ENCODE measurements at places on chromosomes 6 and 20.
A peak's percentile ranks its signal among the peaks of the same experiment; 100 is the strongest.

DNA sequence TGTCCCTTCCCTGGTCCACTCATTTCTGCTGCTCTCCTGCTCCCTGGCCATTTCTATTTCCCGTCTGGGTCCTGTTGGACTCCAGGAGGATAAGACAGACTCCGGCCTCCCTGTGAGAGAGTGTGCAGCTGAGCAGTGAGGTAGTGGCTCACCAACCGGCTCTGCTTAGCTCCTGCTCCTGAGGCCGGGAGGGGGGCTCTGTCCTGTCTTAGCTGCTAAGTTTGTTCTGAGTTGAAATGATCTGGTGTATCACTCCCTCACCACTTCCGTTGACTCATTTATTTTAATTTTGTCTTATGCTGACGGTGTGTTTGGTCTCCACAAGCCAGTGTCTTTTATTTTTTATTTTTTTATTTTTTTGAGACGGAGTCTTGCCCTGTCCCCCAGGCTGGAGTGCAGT, 148.5 kb upstream of the PDE10A start:
- DNase-seq: no peak

DNA sequence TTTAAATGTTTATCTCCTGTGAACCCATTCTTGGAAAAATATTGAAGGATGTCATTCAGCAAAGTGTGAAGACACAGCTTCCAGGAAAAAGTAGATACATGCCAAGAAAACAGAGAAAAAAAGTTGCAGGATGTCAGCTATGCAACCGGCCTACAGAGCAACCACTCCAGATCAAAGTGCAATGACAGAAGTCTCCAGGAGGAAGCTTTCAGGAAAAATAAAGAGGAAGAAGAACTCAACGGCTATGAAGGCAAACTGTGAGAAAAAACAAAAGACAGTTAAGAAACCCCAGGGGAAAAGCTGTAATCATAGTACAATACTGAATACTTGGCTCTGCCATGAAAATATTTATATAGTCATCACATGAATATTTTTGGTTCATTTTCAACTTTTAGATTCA, 30.6 kb downstream of the REPS1 start:
- DNase-seq: no peak

GRCh38 chr6:11681770-11682169, 96.8 kb downstream of the ADTRP start:
- DNase-seq: no peak

DNA sequence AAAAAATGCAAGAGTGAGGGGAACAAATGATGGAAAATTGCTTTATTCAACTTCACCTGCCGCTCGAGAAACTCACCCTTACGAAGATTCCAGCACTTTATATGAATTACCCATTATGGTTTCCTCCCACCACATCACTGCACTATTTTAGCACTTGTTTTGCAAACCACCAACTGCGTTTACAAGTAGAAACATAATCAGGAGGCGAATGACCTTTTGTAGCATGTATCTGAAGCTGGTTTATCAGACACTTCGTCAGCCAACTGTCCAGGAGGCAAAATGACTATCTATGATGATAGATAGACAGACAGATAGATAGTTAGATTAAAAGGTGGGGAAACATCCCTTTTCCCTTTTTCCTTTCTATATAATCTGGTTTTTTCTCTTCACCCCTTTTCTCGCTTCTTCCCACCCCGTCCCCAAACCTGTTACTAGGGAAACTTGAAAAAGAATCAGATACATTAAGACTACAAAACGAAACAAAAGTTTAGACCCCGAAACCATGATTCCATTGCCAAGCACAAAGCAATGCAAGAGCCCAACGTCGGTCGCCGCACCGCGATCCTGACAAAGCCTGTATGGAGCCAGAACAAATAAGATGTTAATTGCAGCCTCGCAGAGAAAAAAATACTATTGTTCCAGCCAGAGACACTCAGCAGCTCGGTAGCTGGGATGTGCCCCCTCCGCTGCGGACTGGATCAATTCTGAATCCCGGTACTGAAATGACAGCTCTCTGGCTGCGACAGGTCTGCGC, 933 bp upstream of the ADGRB3 start:
- peak; percentile 28 for DNase-seq

DNA sequence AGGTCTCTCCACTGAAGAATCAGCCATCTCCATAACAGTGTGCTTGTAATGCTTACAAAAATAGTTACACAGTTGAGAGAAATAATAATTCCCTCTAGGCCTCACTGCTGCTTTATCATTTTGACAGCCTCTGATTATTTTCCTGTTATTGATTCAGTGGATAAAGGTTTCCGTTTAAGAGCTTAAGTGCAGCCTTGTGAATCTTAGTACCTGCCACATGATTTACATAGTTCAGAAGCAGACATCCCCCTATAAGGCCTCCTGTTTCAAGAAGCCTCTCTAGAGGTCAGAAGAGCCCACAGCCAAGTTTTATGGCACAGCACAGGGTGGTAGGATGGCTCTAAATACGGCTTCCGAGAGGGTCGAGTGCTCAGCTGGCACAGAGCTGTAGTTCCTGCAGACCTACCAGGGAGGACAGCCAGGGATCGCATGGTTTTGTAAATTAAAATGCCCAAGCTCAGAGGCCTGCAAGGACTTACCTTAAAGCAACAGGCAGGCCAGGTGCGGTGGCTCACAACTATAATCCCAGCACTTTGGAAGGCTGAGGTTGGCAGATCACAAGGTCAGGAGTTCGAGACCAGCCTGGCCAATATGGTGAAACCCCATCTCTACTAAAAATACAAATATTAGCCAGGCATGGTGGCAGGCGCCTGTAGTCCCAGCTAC, 17.6 kb upstream of the PYGB start:
- no peak for DNase-seq

- no peak for DNase-seq
Measured at GRCh38 chr6:124901084-124901483, 61.2 kb upstream of the RNF217 start.

- DNase-seq: peak; percentile 44
Measured at GRCh38 chr6:117477988-117478852, 4.3 kb upstream of the DCBLD1 start.

DNA sequence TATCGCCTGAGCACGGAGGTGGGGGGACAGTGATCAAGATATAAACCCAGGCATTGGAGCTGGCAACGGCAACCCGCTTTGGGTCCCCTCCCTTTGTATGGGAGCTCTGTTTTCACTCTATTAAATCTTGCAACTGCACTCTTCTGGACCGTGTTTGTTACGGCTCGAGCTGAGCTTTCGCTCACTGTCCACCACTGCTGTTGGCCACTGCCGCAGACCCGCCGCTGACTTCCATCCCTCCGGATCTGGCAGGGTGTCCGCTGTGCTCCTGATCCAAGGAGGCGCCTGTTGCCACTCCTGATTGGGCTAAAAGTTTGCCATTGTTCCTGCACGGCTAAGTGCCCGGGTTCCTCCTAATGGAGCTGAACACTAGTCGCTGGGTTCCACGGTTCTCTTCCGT, 48.9 kb upstream of the CD83 start:
- DNase-seq: no peak

GRCh38 chr6:33314515-33314942, 651 bp upstream of the TAPBP start:
- DNase-seq: peak; percentile 31

DNA sequence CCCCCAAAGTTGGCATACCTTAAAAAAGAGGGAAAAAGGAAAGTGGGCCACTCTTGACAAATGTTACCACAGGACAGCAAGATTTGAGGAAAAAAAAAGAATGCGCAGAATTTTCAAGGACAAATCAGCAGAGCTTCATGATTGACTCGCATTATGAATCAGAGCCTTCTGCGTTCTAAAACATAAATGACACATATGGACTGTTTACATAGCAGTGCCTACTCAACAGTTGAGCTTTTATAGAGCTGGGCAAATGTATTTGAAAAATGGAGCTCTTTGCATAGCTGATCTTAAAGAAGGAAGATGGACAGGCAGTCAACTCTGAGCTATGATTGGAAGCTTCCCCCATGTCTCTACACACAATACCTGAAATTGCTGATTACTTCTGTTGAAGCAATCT, 213.2 kb upstream of the NT5E start:
- no peak for DNase-seq

DNA sequence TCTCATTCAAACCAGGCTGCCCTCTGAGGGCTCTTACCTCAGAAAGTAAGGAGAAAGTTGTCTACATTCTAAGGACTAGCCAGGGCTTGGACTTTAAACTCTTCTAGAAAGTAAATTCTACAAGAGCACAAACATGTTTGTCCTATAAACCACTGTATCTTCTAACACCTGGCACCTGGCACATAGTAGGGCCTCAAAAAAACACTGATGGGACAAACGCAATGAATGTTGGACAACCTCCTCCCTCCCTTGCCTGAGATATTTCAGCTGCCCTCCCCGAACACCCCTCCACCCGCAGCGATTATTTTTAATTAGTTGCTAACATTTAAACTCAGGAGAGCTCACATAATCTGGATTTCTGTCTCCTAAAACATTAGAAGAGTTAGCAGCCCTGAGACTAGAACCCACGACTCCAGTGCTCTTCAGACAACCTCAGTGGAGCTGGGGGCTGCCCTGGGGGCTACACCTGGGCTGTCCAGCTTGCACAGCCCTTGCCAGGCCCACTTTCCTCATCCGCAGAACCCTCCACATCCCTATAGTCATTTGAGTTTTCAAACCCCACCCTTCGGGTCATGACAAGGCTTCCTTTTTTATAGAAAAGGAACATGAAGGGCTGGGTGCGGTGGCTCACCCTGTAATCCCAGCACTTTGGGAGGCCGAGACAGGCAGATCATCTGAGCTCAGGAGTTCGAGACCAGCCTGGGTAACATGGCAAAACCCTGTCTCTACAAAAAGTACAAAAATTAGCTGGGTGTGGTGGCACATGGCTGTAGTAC, 4.9 kb downstream of the HCK start:
- DNase-seq: no peak

DNA sequence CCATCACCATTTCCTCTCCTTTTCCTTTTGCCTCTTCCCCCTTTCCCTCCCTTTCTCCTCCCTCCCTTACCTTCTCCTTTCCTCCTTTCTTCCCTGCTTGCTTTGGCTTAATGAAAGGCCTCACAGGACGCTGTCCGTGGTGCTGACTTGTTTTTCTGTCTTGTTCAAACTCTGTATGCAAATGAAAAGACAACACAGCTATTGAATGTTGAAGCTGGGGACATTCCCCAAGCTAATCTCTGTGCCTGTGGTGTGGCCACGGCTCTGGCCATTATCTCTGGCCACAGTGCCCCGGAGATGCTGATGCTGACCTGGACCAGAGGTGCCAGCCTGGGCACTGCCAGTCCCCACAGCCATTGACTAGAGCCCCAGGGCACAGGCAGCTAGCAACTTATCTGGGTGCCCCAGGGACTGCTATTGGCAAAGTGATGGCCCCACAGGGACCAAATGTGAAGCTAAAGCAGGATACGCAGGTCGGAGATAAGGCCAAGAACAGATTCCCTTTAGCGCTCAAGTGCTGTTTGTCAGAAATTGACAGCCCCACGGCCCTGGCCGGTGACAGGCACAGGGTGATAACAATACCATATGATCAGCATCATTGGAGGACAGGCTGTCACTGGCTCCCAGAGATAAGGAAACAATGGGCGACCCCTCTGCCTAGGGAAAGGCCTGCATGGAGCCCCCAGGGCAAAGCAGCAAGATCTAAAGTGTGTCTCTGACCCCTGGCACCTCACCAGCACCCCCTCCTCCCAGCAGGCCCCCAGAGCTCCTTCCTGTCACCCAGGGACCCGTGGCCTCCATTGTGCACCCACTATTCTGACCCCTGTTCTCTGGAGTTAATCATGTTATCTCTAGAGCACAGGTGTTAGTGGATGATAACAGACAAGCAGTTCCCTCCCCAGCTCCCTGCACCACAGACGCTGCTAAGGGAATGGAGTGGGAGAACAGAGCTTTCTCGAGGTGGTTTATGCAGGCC, 31.6 kb upstream of the SLC32A1 start:
- DNase-seq: peak; percentile 94

DNA sequence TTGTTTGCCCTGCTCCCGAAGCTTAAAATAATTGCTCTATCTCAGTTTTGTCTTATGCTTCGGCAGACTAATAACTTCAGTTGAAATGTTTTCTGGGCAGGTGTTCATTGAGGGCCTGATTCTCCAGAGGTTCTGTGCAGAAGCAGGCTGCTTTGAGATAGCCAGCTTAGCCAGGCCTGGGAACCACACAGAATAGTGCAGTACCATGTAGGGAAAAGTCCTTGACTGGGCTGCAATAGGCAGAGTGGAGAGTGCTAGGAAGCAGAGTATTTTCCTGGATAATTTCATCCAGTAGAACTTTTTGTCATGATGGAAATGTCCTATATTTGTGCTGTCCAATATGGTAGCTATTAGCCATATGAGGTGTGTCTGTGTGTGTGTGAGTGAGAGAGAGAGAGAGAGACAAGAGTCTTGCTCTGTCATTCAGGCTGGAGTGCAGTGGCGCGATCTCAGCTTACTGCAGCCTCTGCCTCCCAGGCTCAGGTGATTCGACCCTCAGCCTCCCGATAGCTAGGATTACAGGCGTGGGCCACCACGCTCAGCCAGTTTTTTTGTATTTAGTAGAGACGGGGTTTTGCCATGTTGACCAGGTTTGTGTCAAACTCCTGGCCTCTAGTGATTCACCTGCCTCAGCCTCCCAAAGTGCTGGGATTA, 15.9 kb downstream of the TOP1 start:
- no peak for DNase-seq

- peak; percentile 22 for DNase-seq
Measured at GRCh38 chr20:7113577-7114466, 346.3 kb downstream of the BMP2 start.

DNA sequence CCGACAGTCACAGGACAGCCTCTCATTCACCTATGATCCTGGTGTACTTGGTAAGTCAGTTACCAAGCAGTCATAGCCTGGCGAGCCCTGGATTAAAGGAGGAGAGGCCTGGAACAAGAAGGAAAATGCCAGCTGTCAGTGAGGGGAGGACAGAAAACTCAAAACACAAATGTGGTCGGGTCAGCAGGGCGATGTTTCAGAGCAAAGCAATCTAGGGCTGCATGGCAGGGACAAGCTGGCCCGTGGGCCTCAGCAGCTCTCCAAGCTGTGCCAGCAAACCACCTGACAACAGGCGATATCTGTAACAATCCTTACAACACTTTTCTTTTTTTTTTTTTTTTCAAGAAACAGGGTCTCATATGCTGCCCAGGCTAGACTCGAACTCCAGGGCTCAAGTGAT, 40.3 kb downstream of the MGME1 start:
- no peak for DNase-seq

GRCh38 chr6:106829451-106829850, 145.1 kb downstream of the CD24 start:
- no peak for DNase-seq

GRCh38 chr6:156731396-156731795, 45.8 kb upstream of the ARID1B start:
- DNase-seq: no peak

DNA sequence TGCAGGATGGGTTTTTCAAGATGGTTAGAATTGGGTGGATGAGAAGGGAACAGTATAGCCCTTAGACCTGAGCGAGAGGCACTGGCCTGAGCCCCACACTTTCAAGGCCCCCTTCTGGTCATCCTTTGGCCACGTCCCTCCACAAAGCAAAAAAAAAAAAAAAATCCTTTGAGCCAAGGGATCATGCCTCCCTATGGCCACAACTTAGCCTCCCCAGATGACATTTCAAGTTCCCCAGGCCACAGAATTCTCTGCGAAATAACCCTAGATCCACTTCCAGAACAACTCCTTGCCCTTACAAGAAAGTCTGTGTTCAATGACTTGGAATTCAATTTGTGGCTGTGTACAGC, 30.4 kb downstream of the ELOVL2 start:
- DNase-seq: no peak
